Astrocyte of the spinal cord (primary cell): ENCODE measurements at places on chromosomes 4 and X.
A peak's percentile ranks its signal among the peaks of the same experiment; 100 is the strongest.

DNA sequence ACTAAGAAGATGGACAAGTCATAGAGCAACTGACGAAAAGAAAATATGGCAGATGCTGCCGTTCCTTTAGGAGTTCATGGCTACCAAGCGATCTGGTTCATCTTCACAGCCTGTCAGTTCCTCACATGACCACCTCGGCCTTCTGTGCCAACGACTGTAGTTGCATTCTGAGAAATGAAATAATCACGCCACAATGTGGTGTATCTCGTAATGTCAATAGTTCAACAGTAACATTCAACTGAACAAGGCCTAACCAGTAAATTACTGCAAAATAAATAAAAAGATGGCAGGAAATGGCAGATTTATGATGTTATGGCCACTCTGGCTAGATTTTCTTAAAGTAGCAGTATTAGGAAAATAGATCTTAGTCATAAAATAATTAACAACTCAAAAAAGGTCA is 4.4 kb downstream of the GPRIN3 start:
- DNase-seq: no peak

DNA sequence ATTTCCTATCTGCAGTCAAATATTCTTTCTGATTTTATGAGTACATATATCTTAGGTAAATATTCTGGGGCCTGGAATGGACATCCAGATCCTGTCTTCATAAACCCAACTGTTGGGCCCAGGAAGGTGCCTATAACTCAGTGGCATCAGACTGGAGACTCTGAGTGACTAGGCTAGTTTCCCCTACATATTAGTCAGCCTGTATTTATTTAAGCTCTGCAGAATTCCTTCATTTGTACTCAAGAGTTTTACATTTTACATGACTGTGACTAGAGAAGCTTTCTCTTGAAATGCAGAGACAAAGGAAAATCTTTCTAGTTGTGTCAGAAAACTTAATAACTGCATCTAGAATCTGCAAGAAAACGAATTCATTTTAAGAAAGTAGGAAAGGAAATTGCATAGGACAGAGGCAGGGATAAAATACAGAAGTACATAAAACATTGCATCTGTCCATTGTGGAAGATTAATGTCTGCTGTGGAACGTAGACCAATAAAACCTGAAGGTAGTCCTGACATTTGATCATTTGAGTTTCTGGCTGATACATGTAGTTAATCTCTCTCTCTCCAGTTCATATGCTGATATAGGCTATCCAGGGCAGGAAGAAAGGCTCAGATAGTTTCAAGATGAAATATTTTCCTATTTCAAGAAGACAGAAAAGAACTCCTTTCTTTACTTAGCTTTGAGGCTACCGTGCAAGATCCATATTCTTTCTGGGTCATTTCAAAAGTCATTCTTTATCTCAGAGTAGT is 78.2 kb downstream of the OPHN1 start:
- peak; percentile 8 for DNase-seq

- DNase-seq: no peak
Observed at GRCh38 chr4:8672486-8672885, 79.9 kb downstream of the CPZ start.

DNA sequence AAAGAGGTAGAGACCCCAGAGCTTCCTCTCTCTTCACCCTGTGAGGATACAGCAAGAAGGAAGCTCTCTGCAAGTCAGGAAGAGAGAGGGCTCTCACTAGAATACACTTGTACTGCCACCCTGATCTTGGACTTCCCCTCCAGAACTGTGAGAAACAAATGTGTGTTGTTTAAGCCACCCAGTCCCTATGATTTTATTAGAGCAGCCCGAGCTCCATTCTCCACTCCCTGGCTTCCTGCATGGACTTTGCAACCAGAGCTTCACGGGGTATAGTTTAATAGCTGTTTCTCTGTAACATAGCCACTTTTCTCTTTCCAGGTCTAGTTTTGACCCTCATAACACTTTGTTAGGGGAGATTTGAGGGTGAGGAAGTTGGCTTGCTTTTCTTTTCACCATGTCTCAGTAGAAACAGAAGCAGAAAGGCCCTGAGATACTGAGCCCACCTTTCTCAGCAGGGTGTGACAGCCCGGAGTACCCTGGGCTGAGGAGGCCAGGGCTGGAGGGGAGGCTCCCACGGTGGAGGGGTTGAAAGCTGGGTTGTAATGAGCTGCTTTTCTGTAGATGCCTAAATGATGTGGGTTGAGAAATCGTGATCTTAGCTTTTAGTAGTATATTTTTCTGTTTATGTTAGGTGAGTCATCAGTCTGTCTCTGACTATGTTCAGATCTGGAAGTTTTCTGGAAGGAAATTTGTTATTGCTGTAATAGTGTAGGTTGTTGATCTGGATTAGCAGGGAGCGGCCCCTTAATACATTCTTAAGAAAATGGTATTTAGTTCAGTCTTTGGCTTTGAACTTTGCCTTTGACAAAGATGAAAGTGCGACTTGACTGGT is 118.6 kb downstream of the PTTG2 start:
- DNase-seq: peak; percentile 89

DNA sequence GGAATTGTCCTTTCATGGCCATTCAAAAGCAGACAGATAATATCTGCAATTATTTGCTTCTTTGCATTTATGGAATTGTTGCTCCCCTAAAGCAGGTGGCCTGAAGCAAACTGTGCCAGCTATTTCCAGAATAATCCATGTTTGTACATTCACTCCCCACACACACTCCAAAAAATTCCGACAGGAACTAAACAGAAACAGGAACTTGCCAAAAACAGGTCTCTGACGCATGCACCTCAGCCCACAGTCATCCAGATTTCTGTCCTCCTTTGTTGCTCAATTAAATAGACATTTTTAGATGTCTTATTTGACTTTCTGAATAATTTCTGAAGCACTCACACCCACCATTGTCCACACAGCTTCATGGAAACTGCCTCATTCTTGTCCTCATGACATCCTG is 71.5 kb upstream of the EDNRA start:
- DNase-seq: no peak

DNA sequence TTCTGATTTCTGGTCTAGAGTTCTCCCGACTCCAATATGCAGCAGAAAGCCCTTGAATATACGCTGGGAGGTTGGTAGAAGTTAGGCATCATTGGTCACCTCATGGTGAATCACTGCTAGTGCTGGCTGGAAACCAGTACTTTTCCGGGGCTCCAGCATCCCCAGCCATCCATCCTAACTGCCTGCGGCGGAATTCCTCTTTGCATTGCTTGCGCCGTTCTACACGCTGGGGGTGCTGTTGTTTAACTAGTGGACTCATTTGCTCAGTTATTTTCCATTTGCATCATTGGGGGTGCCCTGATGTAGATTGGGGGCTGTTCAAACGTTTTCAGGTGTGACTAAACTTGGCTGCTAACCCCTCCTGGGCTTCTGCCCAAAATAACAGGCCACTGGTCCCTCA is 23.3 kb upstream of the GPR50 start:
- DNase-seq: peak; percentile 24

GRCh38 chr4:187019896-187020295 is 296.2 kb upstream of the FAT1 start:
- peak; percentile 24 for DNase-seq

GRCh38 chrX:43450355-43450754 is 205.7 kb upstream of the MAOA start:
- no peak for DNase-seq

DNA sequence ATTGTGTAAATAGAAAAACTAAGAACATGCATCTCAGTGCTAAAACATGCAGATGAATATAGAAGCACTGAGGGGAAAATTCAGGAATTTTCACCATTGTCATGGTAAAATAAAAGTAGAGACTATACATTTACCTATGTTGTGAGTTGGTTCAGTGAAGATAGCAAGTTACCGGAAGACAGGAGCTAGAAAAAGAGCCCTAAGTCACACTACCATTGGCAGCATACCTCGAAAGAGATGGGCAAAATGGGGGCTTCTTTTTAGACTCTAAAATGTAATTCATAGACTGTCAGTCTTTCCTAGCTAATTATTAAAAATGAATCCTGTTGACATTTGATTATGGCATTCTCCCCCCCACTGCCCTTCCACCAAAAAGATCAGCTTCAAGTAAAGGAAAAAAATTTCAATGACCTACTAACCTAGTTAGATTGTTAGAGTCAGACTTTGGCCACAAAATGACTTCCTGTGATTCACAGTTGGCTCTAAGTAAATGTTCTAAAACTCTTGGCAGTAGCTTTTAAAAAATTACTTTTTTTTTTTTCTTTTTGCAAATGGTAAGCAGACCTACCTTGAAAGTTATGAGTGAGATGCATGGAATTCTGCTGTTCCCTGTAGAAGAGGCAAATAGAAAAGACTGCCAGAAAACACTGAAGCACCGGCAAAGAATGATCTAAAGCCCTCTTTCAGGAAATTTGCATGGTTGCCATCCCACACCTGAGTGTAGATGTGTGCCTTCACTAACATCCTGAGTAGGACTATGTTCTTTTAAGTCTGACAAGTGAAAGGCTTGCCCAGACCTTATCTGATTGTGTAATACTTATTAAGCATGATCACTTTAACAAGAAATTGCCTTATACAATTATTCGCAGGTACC is 26.4 kb upstream of the ARSJ start:
- peak; percentile 85 for DNase-seq

DNA sequence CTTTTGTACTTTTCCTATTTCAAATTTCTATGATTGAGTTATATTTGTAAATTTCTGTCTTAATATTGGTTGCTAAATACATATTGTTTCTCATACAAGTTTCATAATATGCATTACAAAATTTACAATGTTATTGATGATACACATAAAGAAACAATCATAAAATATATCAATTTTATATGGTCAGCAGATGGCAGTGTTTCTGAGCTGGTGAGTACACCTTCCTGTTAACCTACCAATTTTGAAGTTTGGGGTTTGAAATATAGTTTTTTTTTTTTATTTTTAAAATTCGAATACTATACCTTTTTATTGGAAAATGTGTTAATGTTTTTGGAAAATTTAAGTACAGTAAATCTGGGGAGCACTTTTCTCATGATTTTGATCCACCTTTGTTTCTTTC is 1953.1 kb upstream of the ADGRL3 start:
- no peak for DNase-seq

- no peak for DNase-seq
Observed at GRCh38 chrX:96483647-96484160, 200.9 kb upstream of the DIAPH2 start.

GRCh38 chr4:77872723-77873445 is 10.3 kb downstream of the MRPL1 start:
- DNase-seq: no peak

GRCh38 chr4:40199999-40200874 is 3.4 kb downstream of the RHOH start:
- DNase-seq: peak; percentile 55

GRCh38 chrX:24925430-24925829 is 90.3 kb downstream of the ARX start:
- DNase-seq: no peak

- DNase-seq: no peak
Observed at GRCh38 chr4:39354254-39354552, 12.0 kb downstream of the RFC1 start.

GRCh38 chr4:4572821-4573220 is 31.0 kb upstream of the STX18 start:
- no peak for DNase-seq

DNA sequence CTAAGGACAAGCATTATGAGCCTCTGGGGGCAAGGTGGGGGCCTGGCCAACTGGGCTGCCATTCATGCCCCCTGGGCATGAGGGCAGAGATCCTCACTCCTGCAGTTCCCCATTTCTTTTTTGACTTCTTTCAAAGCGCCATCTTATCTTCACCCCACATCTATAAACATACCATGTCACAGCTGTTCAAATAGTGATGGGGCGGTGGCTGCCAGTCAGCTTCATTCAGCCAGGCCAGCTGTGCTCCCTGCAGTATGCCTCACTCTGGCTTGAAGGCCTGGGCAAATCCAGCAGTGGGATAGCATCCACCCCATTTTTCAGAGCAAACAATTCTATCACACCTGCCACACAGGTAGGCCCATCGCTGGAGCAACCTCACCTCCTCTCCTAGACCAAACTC is 85.5 kb downstream of the NHSL2 start:
- DNase-seq: no peak

GRCh38 chr4:37073226-37073840 is 171.2 kb upstream of the NWD2 start:
- no peak for DNase-seq

GRCh38 chr4:145071560-145071959 is 26.4 kb downstream of the ANAPC10 start:
- DNase-seq: no peak

- DNase-seq: peak; percentile 90
Observed at GRCh38 chr4:106287353-106287969, 28.5 kb downstream of the TBCK start.

DNA sequence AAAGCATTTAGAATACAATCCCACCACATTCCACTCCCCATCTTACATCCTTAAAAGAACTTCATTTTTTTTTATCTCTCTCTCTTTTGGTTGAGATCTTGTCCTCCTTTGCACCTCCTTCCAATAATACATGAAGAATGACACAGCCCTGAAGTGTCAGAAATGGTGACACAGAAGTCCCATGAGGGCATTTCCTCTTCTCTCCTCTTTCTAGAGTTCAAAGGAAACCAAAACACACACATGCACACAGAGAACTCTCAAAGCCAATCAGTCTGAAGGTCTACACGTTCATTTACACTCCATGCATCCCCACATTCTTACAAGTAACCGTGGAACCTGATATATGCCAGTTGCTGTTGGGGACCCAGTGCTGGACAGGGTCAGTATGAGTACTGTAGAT is 450.7 kb downstream of the HNRNPD start:
- DNase-seq: no peak

DNA sequence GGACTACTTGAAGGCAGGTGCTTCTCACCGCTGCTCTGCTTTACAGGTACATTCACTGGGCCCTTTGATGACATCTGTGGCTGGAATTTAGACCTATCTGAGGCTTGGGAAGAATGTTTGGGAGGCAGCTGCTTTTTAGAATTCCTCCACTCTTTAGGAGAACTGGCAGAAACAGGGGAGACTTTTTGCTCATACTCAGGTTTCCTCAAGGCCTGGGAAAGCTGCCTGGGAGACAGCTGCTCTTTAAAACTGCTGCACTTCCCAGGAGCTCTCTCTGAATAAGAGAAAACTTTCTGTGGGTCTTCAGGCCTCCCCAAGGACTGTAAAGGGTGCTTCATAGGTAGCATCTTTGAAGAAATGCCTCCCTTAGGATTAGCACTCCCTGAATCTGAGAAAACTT is 14.3 kb downstream of the CT47C1 start:
- no peak for DNase-seq

DNA sequence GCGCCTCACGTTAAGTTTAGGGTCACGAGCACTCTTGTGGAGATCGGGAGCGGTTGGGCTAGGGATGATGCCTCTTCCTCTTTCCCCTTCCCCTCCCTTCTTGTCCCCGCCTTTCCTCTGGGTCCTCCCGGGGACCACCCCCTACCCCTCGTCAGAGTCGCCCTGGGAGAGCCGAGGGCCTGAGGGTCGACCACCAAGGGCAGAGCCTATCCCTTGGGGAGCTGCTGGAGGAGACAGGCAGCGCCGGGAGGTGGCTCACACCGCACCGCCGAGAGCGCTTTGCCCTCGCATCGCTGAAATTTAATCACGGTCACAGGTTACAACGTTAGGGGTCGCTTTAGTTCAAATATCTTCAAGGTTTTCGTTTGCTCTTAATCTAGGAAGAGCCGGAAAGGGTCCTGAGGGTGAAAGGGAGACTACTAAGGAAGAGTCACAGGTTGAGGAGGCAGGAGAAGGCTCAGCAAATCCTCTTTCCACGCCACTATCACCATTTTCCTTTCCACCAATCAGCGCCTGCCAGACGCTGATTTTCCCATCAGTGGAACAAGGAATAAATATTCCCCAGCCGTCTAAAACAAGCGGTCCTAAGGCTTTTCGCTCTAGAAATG is 528 bp upstream of the SNCA start:
- peak; percentile 50 for DNase-seq

GRCh38 chr4:78155616-78156105 is 98.5 kb downstream of the FRAS1 start:
- peak; percentile 84 for DNase-seq
